ENCODE measurements at places on chromosomes 1 and 21. TPM values are rescaled to one million over a fixed set of nuclear protein-coding genes. Genes with fewer than 3 reads are reported as not detected.
A peak's percentile ranks its signal among the peaks of the same experiment; 100 is the strongest.

LEFTY2 gene
- not detected for total RNA-seq

LAD1 gene
- not detected for total RNA-seq

PDZK1 gene
- total RNA-seq = not detected

KCNT2 gene
- not detected for total RNA-seq

SDE2 gene
- 22.3 TPM for total RNA-seq

KIF17 gene
- 0.09 TPM for total RNA-seq

GON4L gene
- total RNA-seq = 56.2 TPM

ETV3L gene
- total RNA-seq = not detected

RIIAD1 gene
- not detected for total RNA-seq

KCNJ9 gene
- not detected for total RNA-seq

JAM2 gene
- 0.28 TPM for total RNA-seq

GPA33 gene
- total RNA-seq = not detected

MTARC2 gene
- total RNA-seq = not detected

RASSF5 gene
- total RNA-seq = 182 TPM

DNA sequence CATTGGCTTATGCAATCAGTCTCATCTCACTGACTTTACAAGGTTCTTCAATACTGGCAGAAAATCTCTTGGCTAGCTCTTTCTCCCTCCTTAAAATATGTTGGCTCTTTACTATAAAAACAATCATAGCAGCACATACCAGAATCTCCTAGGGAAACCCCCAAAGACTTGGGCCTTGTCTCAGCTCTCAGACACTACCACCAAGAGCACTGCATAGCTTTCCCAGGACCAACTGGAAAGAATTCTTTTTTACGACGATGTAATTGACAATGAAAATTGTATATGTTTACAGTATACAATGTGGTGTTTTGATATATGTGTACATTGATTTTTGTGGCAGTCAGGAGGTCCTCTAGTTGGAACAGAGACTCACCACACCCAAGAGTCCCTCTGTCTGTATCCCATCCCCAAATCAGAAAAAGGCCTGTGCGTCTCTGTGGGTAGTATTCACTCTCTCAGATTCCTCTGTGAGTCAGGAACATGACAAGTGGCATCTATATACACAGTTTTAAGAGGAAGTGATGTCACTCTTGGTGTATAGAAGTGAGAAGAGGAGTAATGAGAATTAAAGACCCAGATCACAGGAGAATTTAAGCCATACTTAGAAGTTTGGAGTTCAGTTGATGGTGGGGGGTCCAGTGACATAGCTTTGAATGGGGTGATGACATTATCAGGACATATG lies 21.1 kb downstream of the SMAP2 start:
- no peak for DNase-seq

DNA sequence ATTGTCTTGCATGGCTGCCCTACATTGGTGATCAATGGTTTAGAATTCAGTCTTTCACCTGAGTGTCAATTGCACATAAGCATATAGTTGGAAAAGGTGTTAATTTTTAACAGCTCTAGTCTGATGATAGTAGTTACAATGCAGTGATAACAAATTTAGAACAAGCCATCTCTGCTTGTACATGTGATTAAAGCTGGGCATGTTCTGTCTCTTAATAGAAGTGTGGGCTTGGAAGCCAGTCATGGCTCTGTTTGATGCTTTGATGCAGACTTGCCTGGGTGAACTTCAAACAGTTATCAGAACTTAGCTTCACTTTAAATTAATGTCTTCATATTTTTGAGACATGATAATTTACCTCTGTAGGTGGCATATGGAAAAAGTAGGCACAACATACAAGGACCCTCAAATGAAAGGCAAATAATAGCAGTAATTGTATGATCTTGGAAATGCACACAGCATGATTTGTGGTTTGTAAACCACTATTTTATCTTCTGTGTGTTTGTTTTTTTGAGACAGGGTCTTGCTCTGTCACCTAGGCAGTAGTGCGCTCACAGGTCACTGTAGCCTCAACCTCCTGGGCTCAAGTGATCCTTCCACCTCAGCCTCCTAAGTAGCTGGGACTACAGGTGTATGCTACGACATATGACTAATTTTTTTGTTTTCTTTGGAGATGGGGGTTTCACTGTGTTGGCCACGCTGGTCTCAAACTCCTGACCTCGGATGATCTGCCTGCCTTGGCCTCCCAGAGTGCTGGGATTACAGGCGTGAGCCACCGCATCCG lies 3.8 kb downstream of the DDI2 start:
- no peak for DNase-seq

DNA sequence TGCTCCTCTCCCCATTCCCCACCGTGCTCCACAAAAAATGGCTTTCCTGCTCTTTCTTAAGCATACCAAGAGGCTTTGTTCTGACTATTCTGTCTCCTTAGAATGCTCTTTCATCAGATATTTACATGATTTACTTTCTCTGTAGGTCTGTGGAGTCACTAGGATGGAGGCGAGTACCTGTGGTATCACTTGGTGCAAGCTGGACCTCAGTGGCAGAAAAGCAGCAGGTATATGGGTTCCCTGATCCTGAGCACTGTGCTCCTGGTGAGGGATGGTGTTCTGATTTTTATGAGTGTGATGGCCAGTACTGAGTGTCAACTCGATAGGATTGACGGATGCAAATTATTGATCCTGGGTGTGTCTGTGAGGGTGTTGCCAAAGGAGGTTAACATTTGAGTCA lies 10.0 kb downstream of the C1orf87 start:
- no peak for DNase-seq

DNA sequence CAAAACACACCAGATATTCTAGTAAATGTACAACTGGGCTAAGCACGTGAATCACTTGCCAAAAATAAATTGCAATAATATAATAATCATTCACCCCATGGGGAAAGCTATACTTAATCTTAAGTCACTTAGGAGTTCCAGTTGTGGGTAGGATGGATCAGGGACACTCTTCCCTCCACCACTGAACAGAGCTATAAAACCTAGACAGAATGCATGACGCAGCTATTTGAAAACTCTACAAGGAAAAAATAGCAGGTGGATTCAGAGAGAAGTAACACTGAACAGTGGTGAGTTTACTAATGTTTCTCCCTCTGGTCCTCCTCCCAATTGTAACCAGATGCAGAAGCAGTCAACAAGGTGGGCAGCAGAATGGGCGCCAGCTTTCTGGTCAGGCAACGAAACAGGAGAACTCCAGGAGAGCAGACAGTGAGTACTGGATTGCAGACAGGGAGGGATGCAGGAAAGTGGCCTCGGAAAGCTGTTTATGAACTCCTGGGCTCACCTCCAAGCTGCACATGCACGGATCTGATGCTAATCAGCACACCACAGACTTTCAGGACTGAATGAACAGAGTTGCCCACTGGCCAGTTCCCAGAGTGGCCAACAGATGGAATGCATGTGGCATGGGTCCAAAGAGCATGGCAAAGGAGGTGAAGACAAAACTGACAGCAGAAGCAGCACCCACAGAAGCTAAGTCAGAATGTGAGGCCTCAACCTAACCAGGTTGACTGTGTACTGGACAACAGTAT lies 41.4 kb downstream of the TARBP1 start:
- DNase-seq = no peak

- DNase-seq = no peak
These were observed 9.7 kb upstream of the SHCBP1L start for GRCh38 chr1:182962554-182963115.

- no peak for DNase-seq
These were observed 210.9 kb downstream of the TGFB2 start for GRCh38 chr1:218556016-218556415.

DNA sequence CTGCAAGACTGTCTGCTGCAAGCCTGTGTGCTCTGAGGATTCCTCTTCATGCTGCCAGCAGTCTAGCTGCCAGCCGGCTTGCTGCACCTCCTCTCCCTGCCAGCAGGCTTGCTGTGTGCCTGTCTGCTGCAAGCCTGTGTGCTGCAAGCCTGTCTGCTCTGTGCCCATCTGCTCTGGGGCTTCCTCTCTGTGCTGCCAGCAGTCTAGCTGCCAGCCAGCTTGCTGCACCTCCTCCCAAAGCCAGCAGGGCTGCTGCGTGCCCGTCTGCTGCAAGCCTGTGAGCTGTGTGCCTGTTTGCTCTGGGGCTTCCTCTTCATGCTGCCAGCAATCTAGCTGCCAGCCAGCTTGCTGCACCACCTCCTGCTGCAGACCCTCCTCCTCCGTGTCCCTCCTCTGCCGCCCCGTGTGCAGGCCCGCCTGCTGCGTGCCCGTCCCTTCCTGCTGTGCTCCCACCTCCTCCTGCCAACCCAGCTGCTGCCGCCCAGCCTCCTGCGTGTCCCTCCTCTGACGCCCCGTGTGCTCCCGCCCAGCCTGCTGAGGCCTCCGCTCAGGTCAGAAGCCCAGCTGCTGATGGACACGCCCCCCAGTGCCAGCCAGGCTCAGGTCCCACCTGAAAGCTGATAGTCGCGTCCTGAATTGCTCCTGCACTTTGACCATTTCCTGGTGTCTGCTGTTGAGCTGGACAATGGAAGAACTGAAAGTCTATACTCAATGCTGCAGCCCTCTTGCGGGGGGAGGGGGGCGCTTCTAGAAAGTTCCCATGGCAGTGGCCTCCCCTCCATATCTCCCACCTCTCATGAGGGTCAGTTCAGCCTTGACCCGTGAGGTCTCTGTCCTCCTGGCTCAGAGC lies 1.2 kb downstream of the KRTAP10-4 start:
- no peak for DNase-seq

- no peak for DNase-seq
These were observed 35.9 kb downstream of the ACTL8 start for GRCh38 chr1:17791055-17791390.

GRCh38 chr1:160907976-160908375 lies 23.0 kb upstream of the ITLN1 start:
- no peak for DNase-seq

GRCh38 chr21:34821717-34822116 lies 152.9 kb downstream of the CLIC6 start:
- DNase-seq = no peak

GRCh38 chr1:51622455-51622913 lies 5.6 kb downstream of the OSBPL9 start:
- no peak for DNase-seq

DNA sequence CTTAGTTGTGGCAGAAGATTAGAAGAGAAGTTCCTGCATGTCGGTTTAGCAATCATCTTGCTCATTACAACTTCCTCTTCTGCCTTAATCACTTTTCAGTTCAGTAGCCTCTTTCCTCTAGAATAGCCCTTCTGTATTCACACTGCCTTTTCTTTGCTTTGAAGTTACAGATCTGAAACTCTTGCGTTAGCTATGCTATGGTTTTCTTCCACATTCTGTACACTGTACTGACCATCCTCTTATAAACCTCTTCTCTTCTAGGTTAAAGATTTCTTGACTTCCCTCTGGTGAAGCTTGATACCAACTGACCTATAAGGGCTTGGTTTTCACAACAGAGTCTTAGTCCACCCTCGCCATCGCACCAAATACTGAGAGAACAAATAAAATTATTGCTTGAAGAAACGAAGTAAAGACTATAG lies 35.0 kb downstream of the C21orf91 start:
- DNase-seq = no peak

DNA sequence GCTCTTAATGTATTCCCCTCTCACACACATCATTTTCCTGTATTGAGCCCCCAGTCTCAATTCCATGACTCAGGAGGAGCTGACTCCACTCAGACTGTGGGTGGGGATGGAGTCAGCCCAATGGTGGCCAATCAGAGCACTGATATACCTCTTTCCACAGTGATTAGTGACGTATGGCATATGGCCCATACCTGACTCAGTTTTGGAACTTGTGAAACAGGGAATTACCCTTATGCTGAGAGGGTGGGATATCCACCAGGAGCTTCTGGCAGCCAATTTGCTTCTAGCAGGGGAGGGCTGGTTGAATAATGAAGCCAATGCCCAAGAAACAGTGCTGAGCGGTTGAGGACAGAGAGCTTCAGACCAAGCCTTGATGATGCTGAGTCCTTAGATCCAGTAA lies 86.4 kb upstream of the SPATA6 start:
- no peak for DNase-seq

- DNase-seq = peak; percentile 40
These were observed 69.6 kb downstream of the PIK3R3 start for GRCh38 chr1:46062651-46063319.

DNA sequence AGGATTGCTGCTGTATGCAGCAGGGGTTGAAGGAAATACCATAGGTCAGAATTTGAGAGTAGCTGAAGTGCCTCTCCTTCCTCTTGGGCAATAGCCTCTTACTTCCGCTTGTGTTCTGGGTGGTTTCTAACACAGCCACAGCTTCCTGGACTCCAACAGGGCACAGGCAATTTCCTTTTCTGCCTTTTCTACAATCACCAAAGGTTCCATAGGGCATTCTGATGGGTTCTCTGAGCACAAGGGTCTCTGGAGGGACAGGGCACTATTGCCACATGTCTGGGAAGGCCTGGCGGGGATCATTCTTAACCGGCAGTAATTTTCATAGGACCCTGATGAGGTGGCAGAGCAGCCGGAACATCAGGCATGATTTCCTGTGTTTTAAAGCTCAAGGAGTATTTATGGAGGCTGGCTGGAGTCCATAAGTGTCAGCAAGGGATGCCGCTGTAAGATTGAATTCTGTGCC lies 5.5 kb upstream of the AGTRAP start:
- peak; percentile 47 for DNase-seq

- DNase-seq = no peak
These were observed 226.5 kb downstream of the FOXD2 start for GRCh38 chr1:47664356-47664755.

DNA sequence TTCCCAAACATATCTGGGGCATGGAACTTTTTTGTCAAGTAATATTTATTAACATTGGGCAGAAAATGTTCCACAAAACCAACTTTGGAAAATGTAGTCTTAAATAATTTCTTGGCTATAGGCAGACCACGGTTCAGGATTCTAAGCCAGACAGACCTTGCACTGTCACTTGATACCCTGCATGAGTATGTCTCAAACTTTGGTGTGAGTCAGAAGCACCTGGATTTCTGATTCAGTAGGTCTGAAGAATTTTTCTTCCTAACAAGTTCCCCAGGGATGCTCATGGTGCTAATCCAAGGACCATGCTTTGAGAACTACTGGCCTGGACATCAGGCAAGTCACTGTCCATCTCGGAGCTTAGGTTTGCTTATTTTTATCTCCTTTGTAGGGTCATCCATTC lies 562.0 kb downstream of the PLPP3 start:
- no peak for DNase-seq

Data from activated T-helper 2 cell treated with anti-CD3 and anti-CD28 coated beads, Interferon-gamma antibody, Interleukin-2, Interleukin-4, amounts not matched to agents 10 μg/mL and 5 μg/mL and 100 μg/mL, durations not matched to agents 14 hours and 24 hours and 36 hours (primary cell).